ENCODE measurements at places on chromosomes 3 and 15.

DNA sequence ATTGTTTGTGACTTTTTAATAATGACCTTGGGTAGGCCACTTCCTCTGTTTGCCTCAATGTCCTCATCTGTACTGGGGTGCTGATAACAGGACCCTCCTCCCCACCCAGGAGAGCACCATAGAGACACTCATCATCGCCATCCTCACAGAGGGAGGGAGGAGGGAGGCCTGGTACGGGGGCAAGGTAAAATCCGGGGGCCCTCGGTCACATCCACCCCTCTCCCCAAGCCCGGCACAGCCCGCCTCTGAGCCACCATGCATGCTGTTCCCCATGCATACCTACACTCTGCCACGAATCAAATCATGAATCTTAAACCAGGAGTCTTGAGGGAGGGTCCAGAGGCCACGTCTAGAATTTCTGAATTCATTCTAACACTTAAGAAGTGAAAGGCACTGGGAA, 74.9 kb upstream of the IQSEC1 start:
- no peak overlapping the region for H3K4me3 ChIP-seq
- H3K4me1 ChIP-seq, result no peaks in the 10 kb centered on the region
- DNase-seq, result no peak
- no peaks in the 10 kb centered on the region for H3K27me3 ChIP-seq
- no peaks in the 10 kb centered on the region for H3K36me3 ChIP-seq
- no peak overlapping the region for H3K27ac ChIP-seq

DNA sequence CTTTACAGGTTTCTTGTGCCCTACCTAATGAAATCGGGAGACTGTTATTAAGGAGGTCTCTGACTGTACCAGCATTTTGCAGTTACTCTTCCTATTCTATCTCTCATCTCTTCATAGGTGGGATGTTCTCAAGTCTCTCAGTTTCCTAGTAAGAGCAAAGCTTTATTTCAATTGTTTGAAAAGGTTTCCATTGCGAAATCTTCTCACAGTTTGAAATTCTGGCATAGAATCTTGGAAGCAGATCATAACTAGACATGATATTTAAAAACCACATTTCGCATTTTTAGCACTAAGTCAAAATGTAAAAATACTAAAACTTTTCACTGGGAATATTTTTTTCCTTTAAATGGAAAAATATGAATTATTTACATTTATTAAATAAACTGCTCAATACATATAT, 1311.4 kb downstream of the ROBO2 start:
- H3K4me3 ChIP-seq, result no peak overlapping the region
- no peaks in the 10 kb centered on the region for H3K36me3 ChIP-seq
- DNase-seq, result no peak
- H3K27ac ChIP-seq, result no peak overlapping the region

GRCh38 chr15:57320631-57321220, 55.6 kb upstream of the CGNL1 start:
- no peak overlapping the region for H3K27ac ChIP-seq
- peaks cover 8% of the 10 kb centered on the region for H3K4me1 ChIP-seq
- no peaks in the 10 kb centered on the region for H3K27me3 ChIP-seq

DNA sequence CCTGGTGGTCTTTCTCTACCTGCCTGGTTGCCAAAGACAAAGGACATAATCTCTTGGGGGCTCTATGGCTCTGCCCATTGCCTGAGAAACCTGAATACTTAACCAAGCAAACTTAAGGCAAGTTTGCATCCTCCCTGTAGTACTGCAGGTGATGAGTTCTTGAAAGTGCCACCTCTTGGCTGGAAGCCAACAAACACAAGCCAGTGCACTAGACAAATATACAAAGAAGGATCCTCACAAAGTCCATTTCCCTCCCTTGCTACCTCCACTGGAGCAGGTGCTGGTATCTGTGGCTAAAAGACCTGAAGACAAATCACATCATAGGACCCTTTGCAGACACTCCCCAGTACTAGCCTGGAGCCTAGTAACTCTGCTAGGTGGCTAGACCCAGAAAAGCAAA, 772.3 kb downstream of the SI start:
- H3K4me1 ChIP-seq, result no peaks in the 10 kb centered on the region
- no peaks in the 10 kb centered on the region for H3K36me3 ChIP-seq
- no peak overlapping the region for H3K4me3 ChIP-seq
- no peak for DNase-seq
- H3K27ac ChIP-seq, result no peak overlapping the region

DNA sequence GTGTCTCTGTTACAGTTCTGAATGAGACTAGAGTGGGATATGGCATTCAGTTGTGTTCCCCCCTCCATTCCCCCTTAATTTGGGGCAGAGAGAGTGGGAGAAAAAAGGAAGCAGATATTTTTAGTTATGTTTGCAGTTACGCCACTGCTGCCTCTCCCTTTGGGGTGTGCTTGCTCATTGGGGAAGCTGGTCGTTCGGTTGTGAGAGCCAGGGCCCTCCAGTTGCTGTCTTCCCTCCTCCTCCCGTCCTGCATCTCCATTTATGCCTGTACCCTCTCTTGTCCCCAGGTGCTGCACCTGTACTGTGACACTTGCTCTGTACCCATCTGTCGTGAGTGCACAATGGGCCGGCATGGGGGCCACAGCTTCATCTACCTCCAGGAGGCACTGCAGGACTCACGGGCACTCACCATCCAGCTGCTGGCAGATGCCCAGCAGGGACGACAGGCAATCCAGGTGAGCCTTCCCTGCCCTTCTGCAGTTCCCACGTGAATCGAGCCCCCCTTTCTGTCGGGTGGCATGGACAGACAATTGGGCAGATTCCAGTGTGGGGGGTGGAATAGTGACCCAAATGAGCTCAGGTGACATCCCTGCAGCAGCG, 55.8 kb downstream of the TRIM71 start:
- peak; percentile 68 for DNase-seq
- no peaks in the 10 kb centered on the region for H3K36me3 ChIP-seq
- H3K4me3 ChIP-seq, result no peak overlapping the region

DNA sequence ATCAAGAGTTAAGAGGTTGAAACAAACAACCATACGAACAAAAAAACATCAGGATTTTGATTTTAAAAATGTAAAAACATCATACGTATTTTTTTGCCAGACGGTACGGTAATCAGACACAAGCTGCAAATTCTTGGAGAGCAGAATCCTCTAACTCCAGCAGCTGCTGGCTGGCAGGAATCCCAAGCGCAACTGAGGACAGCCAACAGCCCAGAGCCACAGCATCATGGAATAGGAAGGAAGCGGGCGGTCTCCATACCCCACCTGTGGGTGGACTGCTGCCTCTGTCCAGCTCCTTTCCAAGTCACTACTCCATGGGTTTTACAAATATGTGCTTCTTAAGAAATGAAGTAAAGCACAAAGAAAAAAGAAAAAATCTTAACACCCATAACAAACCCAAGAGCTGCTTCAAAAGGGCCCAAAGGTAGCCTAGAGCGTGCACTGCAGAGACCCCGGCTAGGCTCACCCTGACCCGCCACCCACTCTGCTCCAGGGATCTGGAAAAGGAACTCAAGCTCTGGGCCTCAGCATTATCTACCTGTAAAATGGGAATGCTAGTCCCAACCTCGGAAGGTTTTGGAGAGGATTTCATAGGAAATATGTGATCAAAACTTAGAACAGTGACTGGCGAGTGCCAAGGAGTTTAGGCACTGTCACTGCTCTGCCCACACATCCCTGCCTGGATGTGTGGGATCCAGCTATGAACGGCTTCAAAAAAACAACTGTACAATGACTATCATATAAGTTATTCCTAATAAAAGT, 33.4 kb downstream of the ZXDC start:
- peaks cover 10% of the 10 kb centered on the region for H3K36me3 ChIP-seq
- no peaks in the 10 kb centered on the region for H3K27me3 ChIP-seq
- H3K4me1 ChIP-seq, result peaks cover 5% of the 10 kb centered on the region
- no peak overlapping the region for H3K27ac ChIP-seq
- DNase-seq, result no peak

DNA sequence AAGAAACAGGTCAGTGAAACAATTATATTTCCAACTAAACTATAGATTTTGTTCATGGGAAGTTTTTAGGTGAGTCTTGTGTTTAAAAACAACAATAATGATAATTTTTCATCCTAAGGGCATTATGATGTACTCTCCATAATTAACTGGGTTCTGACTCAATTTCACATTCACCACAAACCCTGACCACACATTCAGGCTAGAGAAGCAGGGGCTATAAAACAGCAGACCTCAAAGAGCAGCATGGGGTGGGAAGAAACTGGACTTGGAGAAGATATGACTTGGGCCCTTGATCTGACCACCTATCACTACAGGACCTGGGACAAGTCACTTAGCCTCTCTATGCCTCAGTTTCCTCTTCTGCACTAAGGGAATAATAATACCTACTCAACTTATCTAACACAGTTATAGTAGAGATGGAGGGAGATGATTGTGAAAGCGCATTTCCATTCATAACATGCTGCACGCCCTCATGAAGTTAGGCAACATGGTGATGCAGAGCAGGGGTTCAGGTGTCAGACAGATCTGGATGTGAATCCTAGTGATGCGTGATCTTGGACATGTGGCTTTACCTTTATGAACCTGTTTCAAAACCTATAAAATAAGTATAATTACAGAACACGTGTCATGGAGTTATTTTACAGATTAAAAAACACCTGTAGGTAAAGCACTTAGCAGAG, 63.0 kb upstream of the ACP3 start:
- H3K4me3 ChIP-seq, result no peak overlapping the region
- no peak overlapping the region for H3K27ac ChIP-seq

GRCh38 chr3:24158761-24159454, 213.8 kb downstream of the NR1D2 start:
- H3K4me1 ChIP-seq, result peaks cover 3% of the 10 kb centered on the region
- H3K4me3 ChIP-seq, result no peak overlapping the region
- H3K27ac ChIP-seq, result no peak overlapping the region
- DNase-seq, result no peak
- H3K27me3 ChIP-seq, result no peaks in the 10 kb centered on the region

DNA sequence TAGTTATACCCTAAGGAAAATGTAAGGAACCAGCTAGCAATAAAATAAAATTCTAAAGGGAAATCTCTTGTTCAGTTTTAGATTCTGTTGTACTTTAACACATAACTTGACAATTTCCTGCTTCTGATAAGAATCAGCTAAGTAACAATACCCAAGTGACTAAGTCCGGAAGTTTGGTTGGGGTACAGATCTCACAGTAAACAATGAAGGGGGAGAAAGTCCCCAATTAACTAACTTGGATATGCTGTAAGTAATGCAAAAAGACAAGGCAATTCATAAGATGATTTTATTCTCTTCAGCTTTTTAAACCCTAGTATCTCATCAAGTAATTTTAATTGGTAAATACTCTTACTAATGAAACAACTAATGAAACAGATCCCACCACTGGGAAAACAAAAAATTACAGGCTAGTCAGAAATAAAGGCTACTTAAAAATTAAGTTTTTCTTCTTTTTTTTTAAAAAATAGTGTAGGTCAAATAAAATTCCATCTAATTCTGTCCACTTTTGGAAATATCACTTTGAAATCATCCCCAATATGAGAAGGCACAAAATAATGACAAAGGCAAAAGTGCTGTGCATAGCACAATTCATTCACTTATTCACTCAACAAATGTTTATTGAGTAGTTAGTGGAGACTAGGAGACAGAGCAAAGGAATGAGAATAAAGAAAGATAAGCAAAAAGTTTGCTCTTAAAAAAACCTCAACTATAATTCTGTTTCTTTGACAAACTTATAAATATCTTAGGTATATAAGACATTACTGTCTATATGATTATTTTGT, 37.8 kb upstream of the IL20RB start:
- no peak for DNase-seq
- peaks cover 11% of the 10 kb centered on the region for H3K4me1 ChIP-seq
- H3K36me3 ChIP-seq, result no peaks in the 10 kb centered on the region
- no peaks in the 10 kb centered on the region for H3K27me3 ChIP-seq

DNA sequence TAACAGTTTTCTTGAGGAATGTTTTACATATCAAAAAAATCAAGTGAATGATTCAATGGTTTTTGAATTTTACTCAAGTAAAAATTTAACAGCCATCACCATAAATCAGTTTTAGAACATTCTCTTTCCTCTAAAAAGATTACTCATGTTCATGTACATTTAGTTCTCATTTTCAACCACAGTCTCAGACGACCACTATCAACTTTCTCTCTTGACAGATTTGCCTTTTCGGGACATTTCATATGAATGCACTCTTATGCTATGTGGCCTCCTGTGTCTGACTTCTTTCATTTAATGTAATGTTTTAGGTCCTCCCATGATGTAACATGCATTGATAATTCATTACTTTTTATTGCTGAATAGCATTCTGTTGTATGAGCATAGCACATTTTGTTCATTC, 309.3 kb upstream of the PLSCR5 start:
- DNase-seq, result no peak
- H3K27me3 ChIP-seq, result no peaks in the 10 kb centered on the region
- H3K27ac ChIP-seq, result no peak overlapping the region

- H3K27ac ChIP-seq, result no peak overlapping the region
- H3K36me3 ChIP-seq, result no peaks in the 10 kb centered on the region
- H3K4me1 ChIP-seq, result no peaks in the 10 kb centered on the region
Observed at GRCh38 chr15:67992834-67993233, 61.3 kb upstream of the PIAS1 start.

DNA sequence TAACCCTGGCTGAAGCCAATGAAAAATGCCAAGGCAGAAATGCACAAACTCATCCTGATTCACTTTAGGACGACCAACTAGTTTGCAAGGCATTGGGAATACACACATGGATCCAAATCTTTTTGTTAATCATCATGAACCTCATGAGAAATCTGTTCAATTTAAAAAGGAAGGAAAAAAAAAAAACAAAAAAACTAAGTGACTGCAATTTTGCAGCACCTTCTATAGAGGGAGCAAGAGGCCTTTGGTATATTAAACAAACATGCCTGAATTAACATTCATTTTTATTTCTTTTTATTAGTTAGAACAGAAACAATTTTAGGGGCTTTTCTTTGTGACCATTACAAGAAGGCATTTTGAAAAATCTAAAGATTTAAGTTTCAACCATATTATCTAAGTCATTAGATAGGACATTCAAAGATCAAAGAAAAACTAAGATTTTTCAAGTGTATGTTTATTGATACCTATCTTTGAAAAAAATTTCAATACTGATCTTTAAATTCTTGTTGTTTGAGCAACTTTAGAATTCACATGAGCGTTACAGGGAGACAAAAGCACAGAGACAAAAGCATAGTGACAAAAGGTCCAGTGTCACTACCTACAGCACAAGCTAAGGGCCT, 182.4 kb downstream of the CBLB start:
- H3K27me3 ChIP-seq, result no peaks in the 10 kb centered on the region
- H3K27ac ChIP-seq, result no peak overlapping the region
- H3K36me3 ChIP-seq, result no peaks in the 10 kb centered on the region
- DNase-seq, result no peak
- H3K4me3 ChIP-seq, result no peak overlapping the region
